ENCODE measurements at places on chromosomes 2 and 18.
A peak's percentile ranks its signal among the peaks of the same experiment; 100 is the strongest.

GRCh38 chr2:214989187-214989586 is 149.2 kb downstream of the ABCA12 start:
- H3K27ac ChIP-seq = no peak overlapping the region
- no peaks in the 10 kb centered on the region for H3K36me3 ChIP-seq
- DNase-seq = no peak
- no peak overlapping the region for H3K4me3 ChIP-seq

- no peak for DNase-seq
- H3K4me3 ChIP-seq = no peak overlapping the region
- H3K4me1 ChIP-seq = no peaks in the 10 kb centered on the region
Measured at GRCh38 chr2:233822781-233823730, 31.3 kb downstream of the HJURP start.

DNA sequence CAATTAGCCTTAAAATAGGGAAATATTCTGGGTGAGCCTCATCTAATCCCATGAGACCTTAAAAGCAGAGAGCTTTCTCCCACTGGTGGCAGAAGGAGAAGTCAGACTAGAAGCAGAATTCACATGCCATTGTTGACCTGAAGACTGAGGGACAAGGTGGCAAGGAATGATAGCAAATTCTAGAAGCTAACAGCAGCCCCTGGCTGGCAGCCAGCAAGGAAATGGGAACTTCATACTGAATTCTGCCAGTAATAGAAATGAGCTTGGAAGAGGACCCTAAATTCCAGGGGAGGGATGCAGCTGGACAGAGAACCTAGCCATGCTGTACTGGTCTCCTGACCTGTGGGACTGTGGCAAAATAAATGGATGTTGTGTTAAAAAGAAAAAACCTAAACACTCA is 19.5 kb downstream of the B3GNT7 start:
- H3K27ac ChIP-seq = peak overlapping the region; percentile 86
- H3K4me1 ChIP-seq = peaks cover 4% of the 10 kb centered on the region
- H3K4me3 ChIP-seq = no peak overlapping the region
- no peaks in the 10 kb centered on the region for H3K27me3 ChIP-seq
- DNase-seq = peak; percentile 66

DNA sequence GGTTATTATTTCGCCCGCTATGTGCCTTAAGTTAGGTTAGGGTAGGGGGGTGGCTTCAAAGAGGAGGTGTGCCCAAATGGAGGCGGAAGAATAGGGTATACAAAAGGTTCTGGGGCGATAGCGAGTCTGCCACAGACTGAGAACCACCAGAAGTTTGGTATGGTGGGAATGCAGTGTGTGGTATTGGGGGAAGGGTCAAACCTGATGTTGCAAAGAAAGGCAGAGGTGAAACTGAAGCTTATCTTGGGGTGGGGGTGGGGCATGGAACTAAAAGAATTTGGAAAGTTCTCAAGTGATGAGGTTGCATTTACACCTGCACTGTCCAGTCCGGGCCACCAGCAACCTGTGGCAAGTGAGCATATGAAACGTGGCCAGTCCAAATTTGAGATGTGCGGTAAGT is 11.8 kb upstream of the CCBE1 start:
- no peak overlapping the region for H3K27ac ChIP-seq
- DNase-seq = no peak
- no peak overlapping the region for H3K4me3 ChIP-seq
- no peaks in the 10 kb centered on the region for H3K27me3 ChIP-seq
- no peaks in the 10 kb centered on the region for H3K4me1 ChIP-seq

GRCh38 chr2:85972355-85972754 is 83.6 kb upstream of the ST3GAL5 start:
- H3K4me1 ChIP-seq = no peaks in the 10 kb centered on the region
- H3K27ac ChIP-seq = no peak overlapping the region
- no peaks in the 10 kb centered on the region for H3K27me3 ChIP-seq

DNA sequence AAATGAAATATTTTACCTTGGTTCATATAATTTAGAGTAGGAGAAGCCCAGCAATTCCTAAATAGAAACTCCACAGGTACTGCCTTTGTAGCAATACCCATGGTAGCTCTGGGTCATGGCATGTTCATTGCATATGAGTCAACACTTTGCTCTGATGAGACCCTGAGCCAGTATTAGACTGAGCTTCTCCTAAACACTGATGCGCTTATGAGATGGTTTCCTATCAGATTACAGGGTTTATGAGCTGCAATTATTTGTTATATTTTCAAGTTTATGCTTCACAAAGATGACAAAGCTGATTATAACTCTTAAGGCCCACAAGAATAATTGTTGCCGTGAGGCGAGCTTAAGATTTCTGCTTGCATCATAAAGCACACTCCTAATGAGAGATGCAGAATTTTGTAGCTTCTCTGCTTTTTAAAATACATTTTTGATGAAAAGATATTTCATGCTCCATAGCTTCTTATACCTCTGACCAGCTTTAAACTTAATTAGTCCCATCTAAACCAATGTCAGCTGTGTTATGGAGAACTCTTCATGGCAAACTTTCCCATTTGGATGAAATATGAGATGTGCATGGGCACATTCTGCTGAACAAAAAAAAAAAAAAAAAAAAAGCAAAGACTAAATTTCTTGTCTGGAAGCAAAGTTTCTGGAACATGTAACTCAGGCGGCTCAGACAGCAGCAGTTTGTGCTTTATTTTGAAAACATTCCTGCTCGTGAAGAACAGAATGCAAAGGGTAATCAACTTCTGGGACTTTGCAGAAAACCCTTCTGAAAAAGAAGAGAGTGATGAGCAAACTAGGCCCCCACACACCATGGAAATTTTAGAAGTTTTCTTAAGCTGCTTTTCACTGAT is 162.6 kb downstream of the KCNE4 start:
- H3K4me1 ChIP-seq = no peaks in the 10 kb centered on the region
- no peaks in the 10 kb centered on the region for H3K36me3 ChIP-seq
- H3K4me3 ChIP-seq = no peak overlapping the region
- no peak for DNase-seq
- H3K27ac ChIP-seq = no peak overlapping the region

All from colonic mucosa (tissue), 4 donors.